ENCODE measurements at places on chromosomes 7 and 10.

DNA sequence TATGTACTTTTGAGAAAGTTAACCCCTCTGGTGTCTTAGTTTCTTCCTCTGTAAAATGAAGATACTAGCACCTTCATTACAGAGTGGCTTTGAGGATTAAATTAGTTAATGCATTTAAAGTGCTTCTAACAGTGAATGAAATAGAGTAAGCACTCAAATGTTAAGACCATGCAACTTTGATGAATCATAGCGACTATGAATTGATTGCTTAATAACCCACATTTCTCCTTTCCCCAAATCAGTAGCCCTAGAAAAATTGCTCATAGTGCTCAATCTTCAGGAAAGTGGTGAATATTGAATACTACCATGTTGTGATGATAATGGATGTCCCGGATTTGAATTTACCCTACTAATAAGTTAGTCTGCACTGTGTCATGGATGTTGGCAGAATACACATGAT, 48.1 kb downstream of the CD36 start:
- DNase-seq: no peak

DNA sequence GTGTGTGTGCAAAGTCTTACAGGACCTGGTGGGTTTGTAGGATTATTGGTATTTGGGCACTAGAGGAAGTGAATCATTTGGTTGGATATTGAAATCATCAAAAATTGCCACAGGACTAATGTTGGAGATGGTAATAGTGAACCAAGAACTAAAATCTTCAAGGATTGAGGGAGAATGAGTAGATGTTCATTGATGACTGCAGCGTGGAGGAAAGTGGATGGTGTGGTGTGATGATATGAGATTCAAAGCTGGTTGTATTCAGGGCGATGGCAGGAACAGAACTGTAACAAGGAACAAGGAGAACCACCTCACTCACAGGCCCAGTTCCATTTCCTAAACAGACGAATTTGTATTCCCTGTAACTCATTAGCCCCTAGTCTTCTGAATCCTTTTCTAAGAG, 90.3 kb downstream of the TRIM24 start:
- DNase-seq: no peak

DNA sequence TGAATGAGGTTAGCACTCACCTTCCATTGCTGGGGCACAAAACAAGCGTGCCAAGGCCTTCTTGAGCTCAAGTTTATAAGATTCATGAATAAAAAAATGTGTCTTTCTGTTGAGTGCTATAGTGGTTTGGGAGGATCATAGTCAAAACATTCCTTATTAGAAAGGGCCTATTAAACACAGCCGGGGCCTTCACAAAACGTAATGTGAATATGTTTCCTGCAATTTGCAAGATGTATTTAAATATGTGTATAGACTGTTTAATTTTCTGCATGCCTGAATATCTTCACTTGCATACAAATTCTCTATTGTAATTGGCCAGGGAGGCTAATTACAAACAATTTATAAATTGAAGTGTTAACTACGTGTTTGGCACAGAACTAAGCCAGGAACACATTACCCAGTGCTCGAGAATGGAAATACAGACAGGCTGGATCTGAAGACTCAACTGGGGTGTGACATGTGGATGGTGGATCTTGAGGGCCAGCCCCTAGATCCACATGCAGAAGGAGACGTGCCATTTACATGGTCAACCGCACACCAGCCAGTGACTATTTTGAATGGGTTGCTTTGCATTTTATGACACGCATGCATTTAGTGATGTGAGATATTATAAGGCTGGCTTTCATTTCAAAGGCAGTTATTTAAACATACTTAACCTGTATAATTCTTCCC, 31.3 kb downstream of the LYZL2 start:
- no peak for DNase-seq

DNA sequence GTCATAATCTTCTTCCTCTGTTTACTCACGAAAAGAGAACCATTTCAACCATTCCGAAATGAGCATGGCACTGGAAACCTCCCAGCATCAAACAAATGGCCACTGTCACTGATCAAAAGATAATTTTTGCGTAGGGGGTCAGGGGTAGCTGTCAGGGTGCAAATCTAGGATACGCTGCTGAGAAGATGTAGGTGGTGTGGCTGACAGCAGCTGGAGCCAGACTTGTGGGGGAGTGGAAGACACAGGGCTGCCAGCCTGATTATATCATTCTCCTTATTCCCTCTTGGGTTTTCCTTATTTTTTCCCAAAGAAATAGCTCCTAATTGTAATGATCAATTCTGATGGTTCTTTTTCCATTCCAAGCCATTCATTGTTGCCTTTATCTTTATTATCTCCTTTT, 266.1 kb downstream of the SORCS1 start:
- no peak for DNase-seq

GRCh38 chr7:22377703-22378102, 20.7 kb upstream of the RAPGEF5 start:
- no peak for DNase-seq

DNA sequence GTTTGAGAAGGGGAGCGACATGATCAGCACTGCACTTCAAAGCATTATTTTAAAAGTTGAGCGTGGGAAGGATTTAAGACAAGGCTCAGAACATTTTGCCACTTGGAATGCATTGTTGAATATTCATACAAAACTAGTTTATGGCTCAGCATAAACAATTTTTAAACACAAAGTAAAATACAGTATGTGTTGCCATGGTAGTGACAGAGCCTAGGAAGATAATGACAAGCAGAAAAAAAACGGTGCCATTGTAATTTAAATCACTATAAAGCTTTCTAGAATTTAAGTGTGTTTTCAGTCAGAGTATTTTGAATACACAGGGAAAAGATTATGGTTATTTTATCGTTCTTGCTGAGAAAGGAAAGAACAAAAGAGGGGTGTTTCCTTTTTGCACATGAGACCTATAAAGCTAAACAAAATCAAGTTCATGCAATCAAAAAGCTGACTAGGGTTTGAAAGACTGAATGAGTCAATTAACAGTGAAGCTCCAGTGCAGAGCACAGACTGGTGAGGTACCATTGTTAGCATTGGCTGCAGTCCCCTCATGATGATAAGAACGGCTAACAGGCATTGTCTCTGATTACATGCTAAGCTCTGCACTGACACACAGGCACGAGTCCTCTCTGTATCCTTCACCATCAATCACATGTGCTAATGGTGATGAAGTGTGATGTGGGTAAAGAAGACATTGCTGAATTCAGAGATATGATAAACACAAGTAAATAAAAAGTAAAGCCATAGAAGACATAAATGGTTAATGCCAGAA, 181.9 kb upstream of the VSTM2A start:
- DNase-seq: no peak

- no peak for DNase-seq
Observed at GRCh38 chr10:31700181-31700611, 228.4 kb downstream of the ARHGAP12 start.

DNA sequence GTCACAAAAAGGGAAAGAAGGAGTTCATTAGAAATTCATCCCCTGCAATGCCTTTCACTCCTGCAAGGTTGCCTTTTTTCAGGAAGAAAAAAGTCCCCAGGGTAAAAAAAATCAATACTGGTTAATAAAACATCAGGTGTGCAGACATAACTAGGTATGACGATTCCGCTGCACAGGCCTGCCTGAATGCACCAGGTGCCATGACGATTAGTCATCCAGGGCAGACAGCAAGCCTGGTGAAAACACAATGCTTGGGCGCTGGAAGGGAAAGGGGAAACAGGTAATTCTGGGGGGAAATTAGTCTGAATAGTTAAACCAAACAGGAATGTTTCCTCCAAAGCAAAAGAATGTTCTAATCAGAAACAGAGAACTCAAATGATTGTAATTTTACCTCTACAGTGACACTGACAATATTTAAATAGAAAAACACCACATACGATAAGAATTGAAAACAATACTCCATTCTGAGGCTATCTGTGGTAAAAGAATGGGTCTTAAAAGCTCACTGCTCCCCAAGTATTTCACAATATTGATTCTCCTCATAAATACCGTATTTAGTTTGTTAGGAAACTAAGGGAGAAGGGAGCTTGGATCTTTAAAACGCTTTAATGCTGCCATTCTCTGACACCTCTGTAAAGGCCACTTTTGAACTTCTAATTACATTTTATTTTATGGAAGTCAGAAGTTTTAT, 45.2 kb downstream of the VPS41 start:
- no peak for DNase-seq

- DNase-seq: no peak
Observed at GRCh38 chr7:43201912-43202311, 89.5 kb downstream of the HECW1 start.

- DNase-seq: no peak
Observed at GRCh38 chr7:50793120-50793946, 10.6 kb upstream of the GRB10 start.

DNA sequence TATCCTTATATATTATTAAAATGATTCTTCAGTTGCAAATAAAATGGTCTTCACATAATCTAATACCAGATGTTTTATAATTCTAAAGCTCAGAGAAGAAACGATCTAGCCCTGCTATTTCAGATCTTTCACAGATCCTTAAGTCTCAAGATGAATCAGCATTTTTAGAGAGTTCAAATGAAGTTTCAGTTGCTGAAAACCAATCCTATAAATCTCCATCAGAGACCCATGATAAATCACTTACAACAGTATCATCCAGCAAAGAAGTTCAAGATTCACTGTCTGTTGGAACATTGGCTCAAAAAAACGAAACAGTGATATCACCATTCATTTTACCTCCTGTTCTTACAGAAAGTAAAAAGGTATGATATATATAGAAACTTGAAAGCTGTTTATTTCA, 137.0 kb downstream of the CCDC7 start:
- DNase-seq: no peak

DNA sequence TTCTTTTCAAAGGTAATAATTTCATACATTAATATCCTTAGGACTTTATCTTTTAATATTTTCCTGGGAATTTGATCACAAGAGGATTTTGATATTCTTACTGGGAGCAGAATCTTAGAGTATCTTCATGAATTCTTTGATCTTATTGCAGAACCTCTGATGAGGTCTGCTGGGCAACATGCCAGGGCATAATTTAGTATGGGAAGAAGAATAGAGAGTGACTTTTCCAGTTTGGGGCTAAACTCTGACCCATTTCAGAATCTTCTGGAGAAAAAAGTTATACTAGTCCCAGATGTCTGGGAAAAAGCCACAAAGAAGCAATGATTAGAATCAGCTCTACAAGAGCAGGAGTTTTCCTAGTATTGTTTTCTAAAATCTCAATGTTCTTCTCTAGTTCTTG, 28.0 kb upstream of the RSU1 start:
- DNase-seq: no peak

DNA sequence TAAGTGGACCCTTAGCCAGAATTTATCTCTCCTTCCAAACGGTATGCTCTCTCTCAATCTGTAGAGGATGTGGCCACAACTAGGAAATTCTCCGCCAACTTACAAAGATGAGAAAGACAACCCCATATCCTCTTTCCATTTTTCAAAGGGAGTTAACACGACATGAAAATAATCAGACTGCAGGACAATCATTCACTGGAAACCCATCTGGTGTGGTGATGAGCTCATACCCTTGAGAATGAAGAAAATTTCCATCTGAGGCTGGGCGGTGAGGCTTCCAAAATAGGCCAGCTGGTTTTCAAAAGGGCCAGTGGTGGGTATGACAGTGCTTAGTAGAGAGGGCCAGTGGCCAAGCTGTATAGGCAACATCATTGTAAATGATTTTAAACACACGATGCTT, 369.6 kb downstream of the FRMD4A start:
- no peak for DNase-seq

- DNase-seq: no peak
Observed at GRCh38 chr7:116576350-116577319, 51.8 kb downstream of the CAV1 start.

DNA sequence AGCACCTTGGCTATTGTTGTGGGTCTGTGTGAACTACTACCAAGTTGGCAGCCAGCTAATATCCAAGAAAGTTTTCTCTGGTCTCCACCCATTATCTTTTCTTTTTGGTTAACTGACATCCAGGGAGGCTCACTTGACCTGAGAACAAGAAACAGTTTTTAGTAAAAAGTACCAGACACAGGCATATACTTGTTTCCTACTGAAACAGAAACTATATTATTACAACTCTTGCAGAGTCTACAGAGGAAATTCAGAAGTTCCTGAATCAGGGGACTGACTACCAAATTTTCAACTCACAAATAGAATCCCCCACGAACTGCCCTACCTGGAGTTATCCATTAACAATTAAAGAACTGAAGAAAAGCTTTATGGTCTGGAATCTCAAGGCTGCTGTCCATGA, 168.9 kb downstream of the KCND2 start:
- no peak for DNase-seq

DNA sequence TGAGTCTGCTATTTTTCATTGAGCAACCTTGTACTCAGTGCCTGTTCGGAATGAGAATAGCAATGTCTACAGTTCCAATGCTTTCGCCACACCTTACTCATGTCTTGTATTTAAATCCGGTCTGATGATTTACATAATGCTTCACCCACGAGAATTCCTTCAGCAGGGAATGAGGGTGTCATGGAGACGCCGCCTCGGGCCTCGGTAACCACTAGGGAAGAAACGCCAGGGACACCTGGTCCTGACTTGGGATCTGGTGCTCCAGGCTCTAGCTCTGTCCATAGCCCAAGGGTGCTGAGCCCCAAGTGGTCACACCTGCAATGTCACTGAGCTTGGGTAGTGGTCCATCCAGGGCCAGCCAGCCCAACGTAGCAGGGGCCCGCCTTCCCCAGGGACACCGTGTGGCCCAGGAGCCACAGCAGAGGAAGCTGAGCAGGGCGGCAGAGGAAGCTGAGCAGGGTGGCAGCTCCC, 37.4 kb downstream of the PRKAG2 start:
- no peak for DNase-seq

DNA sequence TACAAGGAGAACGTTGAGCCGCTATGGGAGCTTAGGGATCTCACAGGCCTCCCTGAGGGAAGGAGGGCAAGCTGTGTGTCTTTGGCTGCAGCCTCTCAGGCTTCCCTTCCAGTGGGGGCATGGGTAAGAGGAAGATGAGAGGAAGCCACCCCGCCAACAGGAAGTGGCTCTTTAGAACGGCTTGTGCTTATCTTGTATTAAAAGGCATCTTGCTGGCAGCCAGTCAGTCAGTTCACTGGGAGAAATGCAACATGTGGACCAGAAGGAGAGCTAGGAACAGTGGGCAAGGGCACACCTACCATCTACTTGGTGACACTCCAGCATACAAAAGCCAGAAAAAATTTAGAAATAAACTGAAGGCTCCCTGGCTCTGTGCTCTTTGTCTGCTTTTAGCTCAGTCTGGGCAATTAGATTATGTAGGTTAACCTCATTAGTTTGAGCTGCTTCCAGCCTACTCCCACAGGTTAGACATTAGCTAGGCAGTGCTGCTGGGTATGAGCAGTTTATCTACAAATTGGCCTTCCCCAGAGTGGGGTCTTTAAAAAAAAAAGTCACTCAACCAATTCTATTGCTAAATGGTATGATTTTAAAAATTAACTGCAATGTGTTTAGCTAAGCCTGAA, 595.9 kb downstream of the KCNMA1 start:
- peak; percentile 71 for DNase-seq

DNA sequence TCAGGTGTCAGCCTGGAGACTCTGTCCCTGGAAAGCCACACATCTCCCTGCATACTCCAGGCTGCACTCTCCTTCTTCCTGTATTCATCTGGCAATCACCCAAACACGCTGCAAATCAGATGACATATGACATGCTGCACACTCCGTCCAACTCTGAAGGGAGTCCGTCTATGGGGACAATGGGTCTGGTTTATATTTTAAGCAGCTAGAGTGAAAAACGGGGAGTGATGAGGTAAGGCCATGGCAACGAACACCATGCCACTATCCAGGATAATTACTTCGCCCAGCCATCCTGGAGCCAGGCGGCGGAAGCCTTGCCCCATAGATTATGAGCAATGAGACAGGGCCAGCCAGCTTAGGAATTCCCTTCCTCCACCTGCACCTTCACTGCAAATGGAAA, 140.1 kb downstream of the PLXNA4 start:
- no peak for DNase-seq

GRCh38 chr10:19638182-19638895, 177.9 kb upstream of the PLXDC2 start:
- DNase-seq: peak; percentile 4

All from CMK (cell line).